Heart right ventricle (tissue), 16 donors: ENCODE measurements at places on chromosomes 11 and 22. TPM values are rescaled to one million over a fixed set of nuclear protein-coding genes. Genes with fewer than 3 reads are reported as not detected.

DNA sequence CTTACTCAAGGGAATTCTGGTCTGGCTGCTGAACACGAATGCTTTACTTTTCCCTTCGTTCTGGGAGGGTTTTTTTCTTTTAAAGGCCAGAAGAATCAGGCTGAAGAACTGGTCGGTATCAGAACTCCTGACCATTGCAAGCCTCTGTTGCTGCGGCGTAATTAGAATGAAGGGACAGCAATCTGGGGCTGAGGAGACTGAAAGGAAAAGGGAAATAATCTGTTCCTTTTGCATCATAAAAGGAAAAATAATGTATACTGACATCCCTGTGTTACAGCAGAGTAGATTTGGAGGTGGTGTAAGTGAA is 670 bp downstream of the SC5D start:
- DNase-seq, result no peak

DNA sequence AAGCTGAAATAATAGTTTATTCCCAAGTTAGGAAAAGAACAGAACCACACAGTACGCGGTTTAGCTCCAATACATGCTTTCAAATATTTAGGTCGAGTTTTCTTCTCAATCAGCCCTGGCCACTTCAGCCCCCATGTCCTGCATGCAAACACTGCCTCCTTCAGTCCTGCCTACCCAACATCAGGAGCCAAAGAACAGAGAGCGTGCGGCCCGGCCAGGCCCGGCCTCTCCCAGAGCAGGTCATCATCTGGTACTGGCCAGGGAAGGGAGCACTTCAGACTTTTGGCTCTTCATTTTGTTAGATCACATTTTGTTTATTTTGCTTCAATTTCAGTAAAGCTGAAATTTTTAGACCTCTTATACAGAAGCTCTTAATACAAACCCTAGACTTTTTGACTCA is 6.7 kb downstream of the BRD1 start:
- no peak for DNase-seq

GRCh38 chr22:47000256-47000655 is 237.8 kb downstream of the TBC1D22A start:
- no peak for DNase-seq

GRCh38 chr11:78722786-78723185 is 148.1 kb upstream of the NARS2 start:
- DNase-seq, result no peak

- DNase-seq, result no peak
Measured at GRCh38 chr22:29071261-29072045, 1.4 kb upstream of the KREMEN1 start.

- no peak for DNase-seq
Measured at GRCh38 chr22:37371491-37371890, 55.8 kb downstream of the ELFN2 start.

Gene CCDC188
- total RNA-seq, result not detected

DNA sequence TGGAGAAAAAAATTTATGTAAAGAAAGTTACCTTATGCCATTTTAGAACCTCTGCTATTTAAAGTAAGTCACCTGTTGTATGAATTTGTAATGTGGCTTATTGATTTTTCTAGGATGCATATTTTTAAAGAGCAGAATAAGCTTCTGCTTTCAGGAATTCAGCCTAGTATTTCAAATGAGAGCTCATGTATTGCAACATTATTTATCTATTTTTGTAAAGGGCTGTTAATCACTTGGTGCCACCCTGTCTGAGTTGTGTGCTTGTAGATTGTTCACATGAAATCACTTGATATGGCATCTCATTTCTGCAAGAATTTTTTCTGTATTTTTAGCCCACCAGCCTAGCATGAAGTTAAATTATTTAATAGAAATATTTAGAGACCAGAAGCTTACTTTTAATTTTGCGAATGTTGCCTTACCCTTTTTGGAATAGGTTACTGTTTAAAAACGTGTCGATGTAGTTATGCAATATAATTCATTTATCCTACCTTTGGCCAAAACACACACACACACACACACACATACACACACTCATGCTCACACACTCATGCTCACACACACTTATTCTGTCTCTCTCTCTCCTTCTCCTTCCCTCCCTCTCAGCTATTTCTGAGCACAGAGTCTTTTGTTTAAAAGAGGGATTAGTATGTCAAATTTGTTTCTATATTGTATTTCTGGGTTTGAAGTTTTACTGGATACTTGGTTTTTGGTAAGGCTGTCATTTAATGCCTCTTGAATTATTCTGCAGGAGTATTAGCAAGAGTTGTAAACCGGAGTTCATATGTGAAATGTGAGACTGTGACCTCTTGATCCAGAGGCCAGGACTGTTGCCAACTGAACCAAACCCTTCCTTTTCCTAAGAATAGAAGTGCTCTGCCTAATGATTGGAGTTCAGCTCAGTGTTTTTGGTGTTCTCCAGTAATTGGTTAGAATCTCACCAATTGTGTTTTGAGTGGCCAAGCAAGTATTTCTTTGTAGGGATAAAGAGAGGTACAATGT is 34.4 kb downstream of the YAP1 start:
- DNase-seq, result no peak

- DNase-seq, result no peak
Measured at GRCh38 chr11:107359701-107360100, 97.9 kb downstream of the CWF19L2 start.

Gene MIOX
- total RNA-seq, result not detected

Gene CRKL
- 43.3 TPM for total RNA-seq

Gene DSCAML1
- 0.40 TPM for total RNA-seq
